ENCODE measurements at places on chromosomes 1 and 21. TPM values are rescaled to one million over a fixed set of nuclear protein-coding genes. Genes with fewer than 3 reads are reported as not detected.

The DAB1 gene
- 1.5 TPM for total RNA-seq

The HSPA6 gene
- total RNA-seq: 0.49 TPM

The SH2D1B gene
- 0.27 TPM for total RNA-seq

The SLAMF6 gene
- total RNA-seq: 0.13 TPM

The OR6N1 gene
- not detected for total RNA-seq

The RAB25 gene
- total RNA-seq: not detected

The PLA2G2C gene
- not detected for total RNA-seq

Measured in muscle of leg (tissue), 16 donors.